ENCODE measurements at places on chromosomes 16 and 17.

DNA sequence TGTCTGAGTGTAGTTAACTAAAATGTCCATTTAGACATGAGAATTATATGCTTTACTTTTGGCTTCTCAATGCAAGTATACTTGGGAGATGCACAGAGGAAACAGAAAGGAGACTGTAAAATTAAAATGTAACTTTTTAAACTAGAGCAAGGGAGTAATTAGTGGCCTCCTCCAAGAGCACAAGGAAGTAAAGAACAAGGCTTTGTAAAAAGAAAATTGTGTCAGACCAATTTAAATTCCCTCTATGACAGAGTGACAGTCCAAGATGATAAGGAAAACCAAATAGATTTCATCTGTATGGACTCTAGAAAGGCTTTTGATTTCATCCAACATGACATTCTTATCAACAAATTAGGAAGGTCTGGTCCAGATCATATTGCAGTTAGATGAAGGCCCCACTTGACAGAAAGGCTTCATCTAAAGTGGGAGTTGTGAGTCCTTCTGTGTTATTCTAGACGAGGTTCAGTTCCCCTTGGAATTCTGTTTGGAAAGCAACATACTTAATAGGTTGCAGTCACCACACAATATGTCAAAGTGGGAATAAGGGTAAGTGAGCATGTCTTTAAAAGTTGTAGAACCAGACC is 6.5 kb upstream of the CAPNS2 start:
- no peak for DNase-seq

DNA sequence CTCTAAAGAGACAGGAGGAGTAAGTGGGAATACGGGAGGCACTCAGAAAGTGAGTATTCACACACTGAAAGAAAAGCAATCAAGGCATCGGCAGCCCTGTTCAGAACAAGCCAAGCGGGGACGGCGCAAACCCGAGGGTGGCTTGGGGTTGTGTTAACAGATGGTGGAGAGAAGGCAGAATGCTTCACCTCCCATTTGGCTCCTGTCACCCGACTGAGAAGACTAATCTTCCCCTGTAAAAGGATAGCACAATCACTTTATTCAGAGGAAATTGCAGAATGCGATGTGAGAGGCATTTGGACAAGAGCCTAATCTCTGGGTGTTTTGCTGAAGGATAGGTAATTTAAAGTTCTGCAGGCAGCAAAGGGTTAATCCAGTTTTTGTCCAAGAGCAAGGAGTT is 119.3 kb upstream of the WSCD1 start:
- no peak for DNase-seq

DNA sequence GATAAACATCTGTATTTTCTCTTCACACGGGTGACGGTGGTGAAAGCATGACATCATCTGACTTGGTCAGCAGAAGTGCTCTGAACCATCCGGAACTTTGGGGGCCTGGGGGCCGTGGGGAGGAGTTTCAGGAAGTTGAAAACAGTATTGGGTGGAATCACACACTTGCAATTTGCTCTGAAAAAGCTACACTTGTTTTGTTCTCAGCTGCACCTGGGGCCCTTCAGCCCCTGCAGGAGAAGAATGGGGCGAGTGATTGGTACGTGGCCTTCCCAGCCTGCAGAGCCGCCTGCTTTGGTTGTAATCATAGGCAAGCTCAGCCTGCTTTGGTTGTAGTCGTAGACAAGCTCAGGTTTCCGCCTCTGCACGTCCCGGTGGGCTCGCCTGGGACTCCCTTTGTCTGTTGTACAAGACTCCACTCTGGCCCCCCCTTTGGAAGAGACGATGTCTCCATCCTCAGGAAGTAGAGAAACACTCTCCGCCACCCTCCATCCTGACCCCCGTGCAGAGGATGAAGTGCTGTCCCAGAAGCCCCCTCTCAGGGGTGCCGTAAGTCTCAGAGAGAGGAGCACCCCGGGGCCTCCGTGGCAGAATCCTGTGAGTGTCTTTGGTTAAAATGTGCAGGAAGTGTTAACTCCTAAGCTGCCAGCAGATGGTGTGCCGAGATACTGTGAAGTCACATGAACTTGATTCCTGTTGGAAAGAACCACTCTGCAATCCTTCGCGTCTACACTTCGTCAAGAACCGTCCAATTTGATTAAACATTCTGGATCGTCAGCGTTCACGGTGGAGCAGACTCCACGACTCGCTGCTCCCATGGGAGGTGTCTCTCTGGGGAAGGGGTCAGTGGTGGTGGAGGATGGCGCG is 5.4 kb downstream of the BANP start:
- no peak for DNase-seq

- no peak for DNase-seq
Measured at GRCh38 chr17:37180376-37180775, 195.4 kb upstream of the C17orf78 start.

- no peak for DNase-seq
Measured at GRCh38 chr17:4536742-4537411, 18.3 kb downstream of the MYBBP1A start.

- no peak for DNase-seq
Measured at GRCh38 chr17:11031787-11032186, 193.9 kb upstream of the PIRT start.

- no peak for DNase-seq
Measured at GRCh38 chr16:49543631-49543946, 170.0 kb downstream of the C16orf78 start.

DNA sequence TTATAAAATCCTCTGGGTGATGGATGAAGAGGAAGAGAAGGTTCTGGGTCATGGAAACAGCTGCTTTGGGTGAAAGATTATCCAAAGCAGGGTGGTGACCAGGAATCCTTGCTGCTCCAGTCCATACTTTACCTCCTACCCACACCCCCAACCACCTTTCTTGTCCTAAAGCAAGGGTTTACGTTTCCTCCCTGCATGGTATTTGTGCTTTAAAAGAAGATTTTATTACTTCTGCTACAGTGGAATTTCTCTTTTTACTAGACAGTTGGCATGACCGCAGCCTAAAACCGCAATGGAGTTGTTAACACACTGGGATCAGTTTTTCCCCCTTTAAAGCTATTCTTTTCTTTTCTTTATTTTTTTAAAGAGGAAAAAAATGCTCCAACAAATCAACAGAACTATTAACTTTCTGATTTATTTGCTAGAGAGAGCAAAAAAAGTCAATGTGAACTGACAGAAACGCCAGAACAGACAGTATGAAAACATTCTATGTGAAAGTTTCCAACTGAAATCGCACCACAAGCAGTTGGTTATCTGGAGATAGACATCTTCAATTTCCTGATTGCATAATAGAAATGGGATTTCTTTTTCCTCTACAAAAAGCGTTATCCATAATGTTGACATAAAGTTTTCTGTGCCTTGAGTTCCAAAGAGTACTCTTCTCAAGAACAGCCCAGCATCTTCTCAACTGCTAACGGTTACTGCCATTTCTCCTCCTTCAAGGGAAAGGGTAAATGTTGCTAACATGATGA is 236.0 kb downstream of the IRX3 start:
- DNase-seq: no peak

DNA sequence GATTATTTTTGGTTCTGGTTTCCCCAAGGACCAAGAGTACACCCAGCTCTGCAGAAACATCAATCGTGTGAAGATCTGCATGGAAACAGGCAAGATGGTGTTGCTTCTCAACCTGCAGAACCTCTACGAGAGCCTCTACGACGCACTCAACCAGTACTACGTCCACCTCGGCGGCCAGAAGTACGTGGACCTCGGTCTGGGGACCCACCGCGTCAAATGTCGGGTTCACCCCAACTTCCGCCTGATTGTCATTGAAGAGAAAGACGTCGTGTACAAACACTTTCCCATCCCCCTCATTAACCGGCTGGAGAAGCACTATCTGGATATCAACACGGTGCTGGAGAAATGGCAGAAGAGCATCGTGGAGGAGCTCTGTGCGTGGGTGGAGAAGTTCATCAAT is 67.4 kb upstream of the ENDOV start:
- no peak for DNase-seq

GRCh38 chr17:48144976-48145798 is 37.6 kb downstream of the SNX11 start:
- DNase-seq: no peak

DNA sequence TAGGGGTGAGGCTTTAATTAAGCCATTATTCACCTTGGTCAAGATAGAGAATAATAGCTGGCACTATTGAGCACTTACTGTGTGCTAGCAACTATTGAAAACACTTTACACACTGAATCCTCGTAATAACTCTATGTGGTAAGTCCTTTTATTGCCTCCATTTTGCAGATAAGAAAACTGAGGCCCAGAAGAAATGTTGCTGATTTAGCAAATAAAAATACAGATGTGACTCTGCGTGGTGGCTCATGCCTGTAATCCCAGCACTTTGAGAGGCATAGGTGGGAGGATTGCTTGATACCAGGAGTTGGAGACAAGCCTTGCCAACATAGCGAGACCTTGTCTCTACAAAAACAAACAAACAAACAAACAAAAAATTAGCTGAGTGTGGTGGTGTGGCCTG is 19.4 kb downstream of the OTOA start:
- DNase-seq: no peak

- DNase-seq: no peak
Measured at GRCh38 chr16:18068477-18068876, 268.1 kb downstream of the NPIPA8 start.

- DNase-seq: no peak
Measured at GRCh38 chr16:80273635-80274538, 266.9 kb upstream of the DYNLRB2 start.

- no peak for DNase-seq
Measured at GRCh38 chr17:42640121-42640520, 19.0 kb upstream of the TUBG2 start.

DNA sequence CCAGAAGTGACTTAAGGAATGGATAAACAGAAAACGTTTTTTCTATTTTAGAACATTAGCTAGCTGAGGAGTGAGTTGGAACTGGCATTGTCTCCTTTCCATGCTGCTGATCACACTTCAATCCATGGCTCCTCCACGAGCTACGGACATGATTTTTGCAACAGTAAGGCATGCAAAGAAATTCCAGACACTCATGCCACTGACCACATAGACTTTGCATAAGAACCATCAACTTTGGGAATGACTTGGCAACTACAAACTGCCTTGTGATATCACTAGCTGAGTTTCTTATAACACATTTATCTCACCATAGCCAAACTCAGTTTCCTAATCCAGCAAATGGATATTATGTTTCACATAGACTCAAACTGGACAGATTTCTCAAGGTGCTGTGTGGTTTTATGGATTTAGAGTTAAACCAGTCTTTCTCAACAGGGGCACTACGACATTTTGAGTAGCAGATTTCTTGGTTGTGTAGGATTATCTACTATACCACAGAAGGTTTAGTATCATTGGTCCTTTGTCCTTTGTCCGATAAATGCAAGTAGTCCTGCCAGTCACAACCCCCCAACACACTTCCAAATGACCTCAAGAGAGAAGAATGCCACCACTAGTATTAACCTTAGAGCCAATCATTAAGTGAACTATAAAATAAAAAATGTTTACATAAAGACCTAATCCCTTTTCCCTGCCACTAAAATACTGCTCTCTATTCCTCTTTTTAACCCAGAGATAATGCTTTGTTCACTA is 48.3 kb upstream of the C17orf78 start:
- no peak for DNase-seq

GRCh38 chr16:69935740-69936139 is 15.4 kb upstream of the CLEC18A start:
- no peak for DNase-seq

DNA sequence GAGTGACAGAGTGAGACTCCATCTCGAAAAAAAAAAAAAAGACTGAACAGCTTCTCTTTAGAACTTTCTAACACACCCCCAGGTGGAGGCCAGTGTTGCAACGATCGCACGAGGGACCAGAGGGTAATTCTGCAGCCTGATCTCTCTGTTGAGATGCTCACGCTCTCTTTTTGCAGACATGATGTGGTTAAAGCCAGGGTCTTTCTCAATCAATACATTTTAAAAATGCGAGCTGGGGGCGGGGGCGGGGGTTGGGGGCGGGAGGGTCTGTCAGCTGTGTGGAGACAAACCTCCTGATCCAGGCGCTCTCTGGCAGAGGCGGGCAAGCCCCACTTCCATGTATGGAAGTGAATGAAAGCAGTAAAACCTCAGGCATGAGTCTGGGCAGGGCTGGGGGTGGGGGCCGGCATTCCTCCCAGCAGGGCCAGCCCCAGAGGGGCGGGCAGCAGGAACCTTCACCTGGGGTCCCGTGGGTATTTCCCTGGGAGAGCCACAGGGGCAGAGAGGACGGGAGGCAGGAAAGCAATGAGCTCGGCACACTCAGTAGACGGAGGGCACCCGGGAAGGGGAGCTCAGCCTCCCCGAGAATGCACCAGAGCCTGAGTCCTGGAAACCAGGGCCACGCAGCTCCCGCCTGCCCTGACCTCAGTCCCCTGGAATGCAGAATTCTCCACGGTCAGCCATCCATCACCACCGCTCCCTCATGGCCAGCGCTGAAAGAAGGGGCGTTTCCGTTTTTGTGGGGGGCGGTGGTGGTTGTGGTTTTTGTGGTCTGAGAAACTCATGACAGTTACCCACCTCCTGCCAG is 28.0 kb downstream of the NXN start:
- DNase-seq: no peak

DNA sequence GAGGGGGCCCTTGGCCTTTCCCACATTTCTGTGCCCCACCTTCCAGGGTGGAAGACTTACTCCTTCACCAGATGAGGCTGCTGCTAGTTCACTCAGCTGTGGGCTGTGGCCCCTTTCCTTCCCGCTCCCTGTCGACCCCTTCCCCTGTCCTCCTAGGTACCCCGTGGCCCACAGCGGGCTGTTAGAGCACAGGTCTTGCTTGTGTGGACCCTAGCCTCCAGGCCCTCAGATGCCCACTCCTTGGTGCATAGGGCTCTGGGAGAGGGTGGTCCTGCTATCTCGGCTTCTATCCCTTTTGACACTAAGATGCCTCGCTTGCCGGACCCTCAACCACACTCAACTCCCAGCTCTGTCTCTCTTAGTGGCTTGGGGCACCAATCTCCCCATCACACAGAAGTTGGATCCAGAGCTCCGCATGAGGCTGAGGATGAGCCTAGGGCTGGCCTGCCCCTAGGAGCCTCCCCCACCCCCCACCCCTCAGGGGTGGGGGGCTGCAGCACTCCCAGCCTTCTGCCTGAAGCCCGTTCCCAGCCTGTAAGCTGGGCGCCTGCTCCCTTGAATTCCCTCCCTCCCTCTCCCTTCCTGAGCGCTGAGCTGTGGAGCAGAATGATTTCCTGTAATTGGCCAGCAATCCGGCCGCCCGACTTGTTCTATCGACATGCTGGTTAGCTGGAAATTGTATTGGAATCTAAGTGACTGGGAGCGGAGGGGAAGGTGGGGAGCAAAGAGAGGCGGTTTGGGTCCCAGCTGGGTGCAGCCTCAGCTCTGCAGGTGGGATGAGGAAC is 30.9 kb downstream of the DCAKD start:
- no peak for DNase-seq

DNA sequence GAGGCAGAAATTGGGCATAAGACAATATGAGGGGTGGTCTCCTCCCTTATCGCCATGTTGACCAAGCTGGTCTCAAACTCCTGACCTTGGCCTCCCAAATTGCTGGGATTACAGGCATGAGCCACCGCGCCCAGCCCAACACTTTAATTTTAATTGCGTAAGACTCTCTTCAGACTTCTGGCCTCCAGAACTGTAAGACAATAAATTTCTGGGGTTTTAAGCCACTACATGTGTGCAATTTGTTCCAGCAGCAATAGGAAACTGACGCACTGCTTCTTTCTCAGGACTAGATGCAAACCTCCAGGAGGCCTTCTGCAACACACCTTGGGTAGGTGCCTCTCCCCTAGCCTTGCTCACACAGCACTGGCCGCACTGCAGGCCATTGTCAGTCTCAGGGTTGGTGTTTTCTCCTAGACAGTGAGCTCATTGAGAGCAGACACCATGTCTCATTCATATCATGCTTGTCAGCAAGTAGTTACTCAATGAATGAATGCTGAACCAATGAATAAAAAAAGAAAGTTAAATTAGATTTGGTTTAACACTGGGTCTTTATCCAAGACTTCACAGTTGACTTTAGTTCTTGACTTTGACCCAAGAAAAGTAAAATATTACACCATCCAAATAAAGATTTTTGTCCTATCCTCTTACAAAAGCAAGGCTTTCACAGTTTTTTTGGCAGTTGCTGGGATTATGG is 5.5 kb upstream of the ACSF2 start:
- no peak for DNase-seq

All from NCI-H2029 treated with DMSO at 0.1 percent for 48 hours (cell line).